Keratinocyte (primary cell): ENCODE measurements at places on chromosomes 2 and 18. TPM values are rescaled to one million over a fixed set of nuclear protein-coding genes. Genes with fewer than 3 reads are reported as not detected.

- DNase-seq, result no peak
Observed at GRCh38 chr2:46385786-46386577, 88.8 kb downstream of the EPAS1 start.

GRCh38 chr2:227248876-227249275, 76.2 kb upstream of the MFF start:
- DNase-seq, result no peak

GRCh38 chr2:178927173-178927572, 120.0 kb upstream of the TTN start:
- DNase-seq, result no peak

GRCh38 chr2:86193901-86194567, 1.2 kb downstream of the IMMT start:
- no peak for DNase-seq

GRCh38 chr2:226799211-226799975, at the start of gene IRS1:
Gene IRS1, minus strand, starts transcription at chr2:226799820. Its CDS starts 1,082 bp downstream, at chr2:226798738.
- no peak for DNase-seq

DNA sequence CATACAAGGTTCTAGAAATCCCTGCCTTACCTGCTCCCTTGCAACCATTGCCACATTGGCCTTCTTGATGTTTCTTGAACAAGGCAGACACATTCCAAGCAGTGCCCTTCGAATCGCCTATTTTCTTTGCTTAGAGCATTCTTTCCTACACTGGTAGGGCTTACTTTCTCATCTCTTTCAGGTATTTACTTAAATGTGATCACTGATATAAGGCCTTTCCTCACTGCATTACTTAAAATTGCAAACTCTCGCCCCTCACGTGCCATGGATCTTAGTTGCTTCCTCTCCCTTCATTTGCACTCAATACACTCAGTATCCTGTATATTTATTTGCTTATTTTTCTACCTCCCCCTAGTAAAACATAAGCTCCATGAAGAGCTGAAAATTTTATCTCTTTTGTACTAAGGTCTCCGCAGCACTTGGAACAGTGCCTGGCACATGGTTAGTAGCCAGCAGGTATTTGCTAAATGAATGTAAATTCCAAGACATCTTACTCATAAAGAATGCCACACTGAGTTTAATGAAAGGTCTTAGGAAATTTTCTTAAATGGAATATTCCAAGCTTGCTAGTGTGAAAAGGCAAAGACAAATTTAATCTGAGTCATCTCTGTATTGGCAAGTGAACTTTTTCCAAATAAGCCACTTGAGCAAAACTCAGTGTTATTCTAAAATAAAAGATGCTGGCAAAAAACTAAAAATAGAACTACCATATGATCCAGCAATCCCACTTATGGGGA, 42.4 kb upstream of the FIGN start:
- DNase-seq, result peak; percentile 71

DNA sequence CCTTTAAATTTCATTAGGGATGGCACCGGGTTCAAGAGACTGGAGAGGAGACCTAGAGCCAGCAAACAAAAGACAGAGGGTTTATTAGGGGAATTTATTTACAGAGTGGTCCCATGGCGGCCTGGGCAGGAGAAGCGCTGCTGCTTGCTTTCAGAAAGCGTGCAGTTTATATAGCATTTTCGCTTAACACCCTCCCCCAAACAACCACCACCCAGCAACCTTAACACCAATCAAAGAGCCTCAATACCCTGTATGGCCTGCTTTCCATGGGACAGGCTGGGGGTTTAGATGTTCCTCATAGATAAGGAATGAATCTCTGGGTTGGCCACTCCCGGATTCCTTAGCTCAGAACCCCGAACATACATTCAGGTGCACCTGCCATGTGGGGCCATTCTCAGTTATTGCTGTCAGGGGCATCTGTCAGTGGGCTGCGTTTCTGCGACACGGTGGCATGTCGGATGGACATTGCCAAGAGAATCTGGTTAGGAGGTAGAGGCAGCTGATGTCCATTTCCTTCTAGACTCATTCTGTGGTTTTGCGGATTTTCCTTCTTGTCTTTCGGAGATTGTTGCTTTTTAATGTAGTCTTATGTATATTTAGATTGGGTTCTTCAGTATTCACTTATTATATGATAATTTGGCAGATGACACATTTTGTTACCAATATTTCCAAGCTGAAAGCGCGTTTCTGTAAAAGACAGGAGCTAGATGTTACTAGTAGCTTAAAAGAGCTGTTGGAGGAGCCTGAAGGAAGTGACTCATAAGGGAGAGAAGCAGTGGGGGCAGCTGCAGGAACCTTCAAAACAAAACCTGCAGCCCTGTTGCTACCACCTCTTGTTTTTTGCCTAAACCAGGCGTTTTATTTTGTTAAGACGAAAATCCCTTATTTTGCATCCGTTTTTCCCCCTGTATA, 7.2 kb downstream of the AGAP1 start:
- no peak for DNase-seq

GRCh38 chr2:31413025-31413424, 1.5 kb downstream of the XDH start:
- no peak for DNase-seq

GRCh38 chr2:230987137-230988020, 8.5 kb upstream of the SPATA3 start:
- DNase-seq, result no peak

GRCh38 chr18:50034029-50034428, 160.9 kb downstream of the MYO5B start:
- DNase-seq, result no peak

GRCh38 chr2:197235711-197236110, 74.9 kb downstream of the ANKRD44 start:
- DNase-seq, result no peak

- DNase-seq, result no peak
Observed at GRCh38 chr2:3847397-3848052, 144.2 kb downstream of the DCDC2C start.

GRCh38 chr2:140695155-140695554, 1435.7 kb downstream of the LRP1B start:
- DNase-seq, result no peak

GRCh38 chr2:180240774-180241173, 233.7 kb upstream of the CWC22 start:
- no peak for DNase-seq

DNA sequence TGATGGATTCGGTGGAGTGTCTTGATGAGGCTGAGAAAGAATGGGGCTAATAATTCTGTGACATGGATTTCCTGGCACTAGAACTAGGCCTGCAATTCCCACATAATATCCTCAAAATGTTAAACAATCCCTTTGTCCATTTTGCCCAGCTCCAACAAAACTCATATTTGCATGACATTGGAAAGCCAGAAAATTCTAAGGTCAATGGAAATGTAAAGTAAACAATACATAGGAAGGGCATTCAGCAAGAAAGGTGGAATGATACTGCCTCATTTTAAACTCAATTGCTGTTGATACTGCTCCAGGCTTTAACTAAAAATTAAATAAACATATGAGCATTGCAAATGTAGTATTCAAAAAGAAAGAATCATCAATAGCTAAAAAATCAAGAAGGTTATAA, 434.8 kb upstream of the SLC8A1 start:
- no peak for DNase-seq

DNA sequence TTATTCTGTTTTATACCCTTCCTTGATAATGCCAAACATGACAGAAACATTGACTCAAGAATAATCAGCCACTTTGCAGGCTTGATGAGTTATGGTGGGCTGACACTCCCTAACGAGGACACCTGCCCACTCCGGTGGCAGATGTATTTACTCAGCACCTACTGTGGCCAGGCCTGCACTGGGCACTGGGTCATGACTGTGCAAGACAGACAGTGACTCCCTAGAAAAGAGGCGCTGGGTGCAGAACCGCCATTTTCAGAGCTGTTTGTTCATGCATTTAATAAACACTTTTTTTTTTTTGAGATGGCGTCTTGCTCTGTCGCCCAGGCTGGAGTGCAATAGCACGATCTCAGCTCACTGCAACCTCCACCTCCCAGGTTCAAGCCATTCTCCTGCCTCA, 32.5 kb downstream of the SNED1 start:
- no peak for DNase-seq

GRCh38 chr18:59141294-59142068, 1.8 kb downstream of the SEC11C start:
- no peak for DNase-seq

GRCh38 chr18:13219593-13220159, 1.1 kb downstream of the LDLRAD4 start:
- no peak for DNase-seq

- DNase-seq, result no peak
Observed at GRCh38 chr2:170026361-170026760, 151.6 kb upstream of the MYO3B start.

The CRYGC gene
- not detected in 3 replicates for polyA plus RNA-seq

The ARHGEF33 gene
- 0.06 to 0.21 TPM (median 0.09 TPM) in 3 replicates for polyA plus RNA-seq

The AGXT gene
- polyA plus RNA-seq, result not detected in 3 replicates

The CDH20 gene
- not detected in 3 replicates for polyA plus RNA-seq

The COL6A3 gene
- polyA plus RNA-seq, result 0.01 TPM in 1 of 3 replicates, not detected in the others

The VIL1 gene
- not detected in 3 replicates for polyA plus RNA-seq

The HTR2B gene
- not detected in 3 replicates for polyA plus RNA-seq

The ADRA2B gene
- 0.02 TPM in 1 of 3 replicates, not detected in the others for polyA plus RNA-seq

The TOGARAM2 gene
- polyA plus RNA-seq, result 0.10 to 0.15 TPM in 2 of 3 replicates, not detected in the other

The TUBA3D gene
- not detected in 3 replicates for polyA plus RNA-seq

The MAP4K4 gene
- 46.6 to 99.0 TPM (median 84.1 TPM) in 3 replicates for polyA plus RNA-seq
